NCI-H1930 (cell line): ENCODE measurements at places on chromosomes 12 and 14.

DNA sequence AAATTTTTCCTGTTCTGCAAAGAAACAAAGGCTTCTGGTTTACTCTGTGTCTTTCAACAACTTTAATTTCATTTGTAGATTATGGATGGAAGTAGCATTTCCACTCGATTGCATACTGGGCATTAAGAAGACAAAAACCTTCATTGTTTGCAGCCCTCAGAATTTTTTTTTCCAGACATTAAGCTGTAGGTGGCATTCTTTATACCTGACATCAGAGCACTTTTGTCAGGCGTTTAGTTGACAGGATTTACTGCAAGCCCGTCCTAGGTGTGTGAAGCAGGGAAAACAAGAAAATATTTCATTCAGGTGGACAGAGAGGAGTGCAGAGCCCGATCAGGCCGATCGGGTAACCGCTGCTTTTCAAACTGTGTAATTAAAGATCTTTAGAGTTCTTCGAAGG lies 107.5 kb downstream of the TMEM260 start:
- no peak for DNase-seq

DNA sequence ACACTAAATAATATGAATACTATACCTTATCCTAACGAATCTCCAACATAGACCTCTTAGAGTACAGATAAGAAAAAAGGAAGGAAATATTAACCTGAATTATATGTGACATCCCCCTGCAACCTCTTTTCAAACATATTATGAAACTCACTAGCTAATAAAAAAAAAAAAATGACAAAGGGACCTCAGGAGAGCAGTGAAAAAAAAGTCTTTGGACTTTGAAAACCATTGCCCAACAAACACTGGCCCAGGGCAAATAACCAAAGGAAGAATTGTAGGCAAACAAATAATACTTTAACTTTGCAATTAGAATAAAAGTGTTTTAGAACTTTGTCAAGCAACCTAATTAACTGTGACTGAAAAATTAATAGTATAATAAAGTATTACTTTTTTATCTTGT lies 7.7 kb downstream of the SOX5 start:
- DNase-seq: no peak

DNA sequence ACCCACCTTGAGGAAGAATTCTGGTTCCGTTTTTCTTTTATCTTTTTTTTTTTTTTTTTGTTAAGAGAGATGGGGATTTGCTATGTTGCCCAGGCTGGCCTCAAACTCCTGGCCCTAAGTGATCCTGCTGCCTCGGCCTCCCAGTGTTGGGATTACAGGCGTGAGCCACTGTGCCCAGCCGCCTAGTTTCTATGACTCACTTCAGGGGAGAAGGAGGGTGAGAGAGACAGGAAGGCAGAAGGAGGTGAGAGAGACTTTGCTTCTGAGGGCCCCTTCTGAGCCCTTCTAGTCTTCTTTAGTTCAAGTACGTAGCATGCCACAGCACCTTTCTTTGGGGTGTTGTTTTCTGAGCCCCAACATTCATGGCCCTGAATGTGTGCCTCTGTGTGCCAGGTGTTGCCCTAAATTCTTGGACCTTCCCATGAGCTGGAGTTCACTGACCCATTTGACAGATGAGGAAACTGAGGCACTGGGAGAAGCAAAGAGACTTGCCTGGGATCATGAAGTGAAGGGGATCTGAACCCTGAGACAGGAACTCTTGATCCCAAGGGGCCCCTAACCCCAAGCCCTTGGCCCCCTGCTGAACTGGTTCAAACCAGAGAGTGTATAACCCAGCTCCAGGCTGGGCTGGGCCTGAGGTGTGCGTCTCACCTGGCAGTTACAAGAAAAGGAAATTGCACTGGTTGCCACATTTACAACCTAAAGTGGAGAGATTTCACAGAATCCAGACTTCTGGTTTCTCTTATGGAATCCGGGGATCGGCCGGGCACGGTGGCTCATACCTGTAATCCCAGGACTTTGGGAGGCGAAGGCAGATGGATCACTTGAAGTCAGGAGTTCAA lies 20.8 kb downstream of the SH2B3 start:
- DNase-seq: no peak

DNA sequence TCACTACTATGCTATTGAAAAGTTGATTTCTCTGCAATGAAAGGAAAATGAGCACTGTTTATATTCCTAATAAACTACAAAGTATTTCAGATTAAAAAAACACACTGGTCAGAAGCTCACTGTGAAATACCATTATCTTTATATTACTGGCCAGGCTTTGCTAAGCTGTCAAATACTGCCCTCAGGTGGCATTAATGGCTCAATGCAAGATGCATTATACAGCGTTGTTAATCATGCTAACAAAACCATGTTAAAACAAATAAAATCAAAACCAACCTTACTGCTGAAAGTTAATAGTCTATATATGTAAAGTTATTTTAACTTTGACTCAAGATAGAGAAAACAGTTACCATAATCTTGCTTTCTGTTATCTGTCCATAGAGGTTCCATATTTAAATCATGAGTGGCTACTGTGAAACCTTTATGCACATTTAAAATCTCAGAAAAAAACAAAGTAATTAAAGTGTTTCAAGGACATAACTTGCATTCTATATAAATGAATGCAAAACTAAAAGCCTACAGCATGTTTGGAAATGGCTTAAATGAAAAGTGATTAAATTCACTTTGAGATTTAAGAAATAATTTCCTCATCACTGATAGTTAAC lies 121.7 kb downstream of the RALGAPA1 start:
- DNase-seq: peak; percentile 22

GRCh38 chr12:26712892-26713291 lies 120.1 kb downstream of the ITPR2 start:
- DNase-seq: no peak

- DNase-seq: no peak
Observed at GRCh38 chr14:92314182-92314581, 8.8 kb upstream of the SLC24A4 start.

DNA sequence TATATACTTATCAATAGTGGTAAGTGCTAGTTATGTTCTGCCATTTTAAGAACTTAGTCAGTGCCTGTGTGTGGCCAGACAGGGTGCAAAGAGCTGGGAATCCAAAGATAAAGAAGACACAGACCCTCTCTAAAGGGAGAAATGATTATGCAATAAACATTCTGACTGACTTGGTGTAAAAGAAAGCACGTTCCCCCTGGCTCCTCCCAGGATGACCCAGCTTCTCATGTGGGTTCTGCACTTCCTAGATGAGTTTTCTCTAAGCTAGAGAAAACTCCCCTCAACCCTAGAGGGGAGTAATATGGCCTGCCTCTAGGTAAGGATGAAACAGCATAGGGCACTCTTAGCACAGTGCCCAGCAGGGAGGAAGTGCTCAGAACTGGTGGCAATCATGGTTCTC lies 231.2 kb downstream of the VRK1 start:
- DNase-seq: no peak

- peak; percentile 78 for DNase-seq
Observed at GRCh38 chr12:88958946-88959345, 378.7 kb upstream of the KITLG start.

DNA sequence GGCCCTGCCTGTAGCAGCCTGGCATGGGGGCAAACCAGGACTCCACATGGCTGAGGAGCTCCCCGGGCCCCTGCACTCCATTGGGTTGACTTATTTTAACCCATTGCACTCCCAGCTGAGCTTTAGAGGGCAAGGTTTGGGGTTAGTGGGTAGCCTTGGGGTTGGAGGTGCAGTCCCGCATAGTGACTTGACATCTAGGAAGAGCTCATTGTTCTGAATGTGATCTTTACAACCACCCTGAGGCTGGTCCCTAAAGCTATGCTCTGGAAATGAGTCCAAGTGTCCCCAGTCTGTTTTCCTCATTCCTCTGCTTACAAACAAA lies 36.4 kb downstream of the NFKBIA start:
- DNase-seq: no peak

DNA sequence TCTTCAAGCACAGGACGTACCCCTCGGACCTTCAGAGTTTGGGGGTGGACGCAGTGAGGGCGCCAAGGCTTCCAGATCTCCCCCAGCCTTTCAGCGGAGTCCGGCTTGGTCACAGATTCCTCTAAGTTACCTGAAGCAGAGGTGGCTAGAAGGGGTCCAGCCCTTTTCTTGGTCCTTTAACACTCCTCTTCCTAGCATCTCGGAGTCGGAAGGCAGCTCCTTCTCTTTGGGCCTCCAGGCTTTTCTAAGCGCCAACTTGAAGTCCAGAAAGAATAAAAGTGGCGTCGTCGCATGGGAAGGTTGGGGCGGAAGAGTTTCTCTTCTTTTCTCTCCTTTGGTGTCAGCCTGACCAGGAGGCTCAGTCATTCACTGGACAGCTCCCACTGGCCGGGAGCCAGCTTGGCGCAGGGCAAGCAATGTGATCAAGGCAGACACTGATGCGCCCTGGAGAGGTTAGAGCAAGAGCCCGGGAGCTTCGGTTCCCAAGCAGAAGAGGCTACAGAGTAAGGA lies 9.6 kb downstream of the OR6S1 start:
- DNase-seq: no peak

DNA sequence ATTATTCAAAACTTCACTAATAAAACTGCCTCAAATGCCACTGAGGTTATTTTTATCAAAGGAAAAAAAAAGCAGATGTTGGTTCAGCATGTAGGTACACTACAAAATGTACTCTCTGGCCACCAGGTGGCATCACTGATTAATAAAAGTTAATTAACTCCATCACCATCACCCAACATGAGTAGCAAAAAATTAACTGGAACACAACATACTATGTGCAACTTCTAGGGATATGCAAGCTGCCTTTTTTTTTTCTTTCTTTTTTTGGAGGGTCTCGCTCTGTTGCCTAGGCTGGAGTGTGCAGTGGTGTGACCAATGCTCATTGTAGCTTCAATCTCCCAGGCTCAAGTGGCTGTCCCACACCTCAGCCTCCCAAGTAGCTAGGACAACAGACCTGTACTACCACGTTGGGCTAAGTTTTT lies 43.8 kb upstream of the NR2C1 start:
- DNase-seq: no peak

DNA sequence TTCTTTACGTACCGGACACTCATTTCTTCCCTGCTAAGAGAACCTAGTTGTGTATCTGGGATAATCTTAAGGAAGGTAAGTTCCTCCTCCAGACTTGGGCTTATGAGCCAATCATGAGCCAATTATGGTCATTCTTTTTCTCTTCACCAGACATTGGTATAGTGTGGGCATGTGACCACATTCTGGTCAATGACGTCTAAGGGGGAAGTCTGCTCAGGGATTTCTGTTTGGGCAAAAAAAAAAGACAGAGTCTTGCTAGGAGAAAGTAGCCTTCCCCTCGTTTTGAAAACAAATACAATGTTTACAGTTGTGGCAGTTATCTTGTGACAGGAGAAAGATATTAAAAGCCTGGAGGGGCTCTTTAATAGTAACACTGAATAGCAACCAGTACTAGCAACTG lies 20.1 kb upstream of the PLXNC1 start:
- DNase-seq: no peak

DNA sequence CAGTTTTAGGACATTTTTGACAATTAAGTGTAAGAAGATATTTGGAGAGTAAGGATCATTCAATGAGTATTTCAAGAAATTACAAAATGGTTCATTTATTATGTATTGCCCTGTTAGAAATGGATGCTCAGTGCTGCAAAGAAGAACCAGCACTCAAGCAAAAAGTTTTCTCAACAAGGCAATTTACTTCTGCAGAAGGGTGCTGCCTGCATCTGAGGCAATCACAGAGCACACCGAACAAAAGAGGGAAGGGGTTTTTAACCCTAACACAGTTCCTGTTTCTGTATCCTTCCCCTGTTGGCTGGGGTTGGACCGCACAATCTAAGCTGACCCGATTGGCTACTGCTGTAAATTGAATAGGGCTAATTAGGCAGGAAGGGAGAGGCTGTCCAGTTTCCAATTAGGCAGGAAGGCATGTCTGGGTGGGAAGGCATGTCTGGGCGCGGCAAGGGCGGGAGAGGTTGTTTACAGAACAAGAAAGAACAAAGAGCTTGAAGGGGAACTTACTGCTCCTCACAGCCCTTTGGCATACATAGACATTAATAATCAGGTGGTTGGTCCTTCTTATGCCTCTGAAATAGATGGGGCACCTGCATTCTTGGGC lies 41.4 kb downstream of the SPTSSA start:
- no peak for DNase-seq

DNA sequence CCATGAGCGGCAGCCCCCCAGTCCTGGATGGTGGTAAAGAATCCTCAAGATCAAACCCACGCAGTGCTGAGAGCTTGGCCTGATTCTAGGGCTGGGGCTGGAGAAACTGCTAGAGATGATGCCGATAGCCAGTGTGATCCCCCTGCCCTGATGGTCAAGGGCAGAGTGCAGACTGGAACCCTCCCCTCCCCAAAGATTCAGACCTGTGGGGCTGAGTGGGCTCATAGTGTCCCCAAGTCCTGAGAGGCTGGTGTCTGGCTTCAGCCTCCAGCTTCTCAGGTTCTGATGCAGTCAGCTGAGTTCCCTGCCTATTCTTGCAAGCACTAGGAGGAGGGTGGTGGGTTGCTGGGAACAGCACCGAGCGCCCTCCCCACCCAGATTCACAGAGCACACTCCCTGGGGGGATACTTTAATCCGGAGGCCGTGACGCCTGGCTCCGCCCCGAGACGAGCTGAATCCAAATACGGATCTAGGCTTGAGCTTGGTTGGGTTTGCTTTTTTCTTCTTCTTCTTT lies 11.9 kb downstream of the RHOF start:
- DNase-seq: no peak

DNA sequence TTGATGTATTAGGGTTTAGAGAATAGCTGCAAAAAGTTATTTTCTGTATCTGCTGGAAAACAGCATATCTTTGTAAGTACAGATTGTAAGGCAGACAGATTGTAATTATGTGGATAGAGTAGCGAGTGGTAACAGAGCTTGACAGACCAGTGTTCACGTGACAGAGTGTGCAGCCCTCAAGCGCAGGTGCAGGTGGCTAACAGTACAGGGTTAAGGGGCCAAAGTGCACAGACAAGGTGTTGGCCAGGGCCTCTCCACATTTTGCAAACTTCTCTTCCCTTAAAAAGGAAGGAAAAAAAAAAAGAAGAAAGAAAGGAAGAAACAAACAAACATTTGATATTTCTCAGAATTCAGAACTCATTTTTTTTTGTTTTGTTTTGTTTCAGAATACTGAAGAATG lies 25.2 kb upstream of the KLHL42 start:
- DNase-seq: no peak

GRCh38 chr12:120481022-120481767 lies 11.6 kb upstream of the SRSF9 start:
- DNase-seq: no peak

DNA sequence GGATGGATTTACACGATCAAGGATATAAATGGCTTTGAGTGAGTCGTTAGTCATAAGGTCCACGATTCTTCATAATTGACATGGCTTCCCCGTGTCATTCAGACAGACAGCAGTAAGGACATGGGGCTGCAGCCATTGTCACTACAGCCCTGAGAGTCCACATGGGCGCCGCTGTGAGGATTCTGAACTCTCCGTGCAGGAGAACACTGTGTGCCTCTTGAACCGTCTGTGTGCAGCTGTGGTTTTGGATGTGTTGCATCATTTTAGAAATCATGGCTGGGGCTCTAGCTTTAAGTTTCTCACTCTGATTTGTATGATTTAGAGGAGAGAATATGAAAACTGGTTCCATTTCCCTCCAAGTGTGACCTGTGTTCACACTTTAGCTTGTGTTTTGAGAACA lies 47.2 kb downstream of the NPAS3 start:
- no peak for DNase-seq

- no peak for DNase-seq
Observed at GRCh38 chr12:51777973-51778372, 70.5 kb downstream of the FIGNL2 start.
